ENCODE measurements at places on chromosomes 7 and 10.

DNA sequence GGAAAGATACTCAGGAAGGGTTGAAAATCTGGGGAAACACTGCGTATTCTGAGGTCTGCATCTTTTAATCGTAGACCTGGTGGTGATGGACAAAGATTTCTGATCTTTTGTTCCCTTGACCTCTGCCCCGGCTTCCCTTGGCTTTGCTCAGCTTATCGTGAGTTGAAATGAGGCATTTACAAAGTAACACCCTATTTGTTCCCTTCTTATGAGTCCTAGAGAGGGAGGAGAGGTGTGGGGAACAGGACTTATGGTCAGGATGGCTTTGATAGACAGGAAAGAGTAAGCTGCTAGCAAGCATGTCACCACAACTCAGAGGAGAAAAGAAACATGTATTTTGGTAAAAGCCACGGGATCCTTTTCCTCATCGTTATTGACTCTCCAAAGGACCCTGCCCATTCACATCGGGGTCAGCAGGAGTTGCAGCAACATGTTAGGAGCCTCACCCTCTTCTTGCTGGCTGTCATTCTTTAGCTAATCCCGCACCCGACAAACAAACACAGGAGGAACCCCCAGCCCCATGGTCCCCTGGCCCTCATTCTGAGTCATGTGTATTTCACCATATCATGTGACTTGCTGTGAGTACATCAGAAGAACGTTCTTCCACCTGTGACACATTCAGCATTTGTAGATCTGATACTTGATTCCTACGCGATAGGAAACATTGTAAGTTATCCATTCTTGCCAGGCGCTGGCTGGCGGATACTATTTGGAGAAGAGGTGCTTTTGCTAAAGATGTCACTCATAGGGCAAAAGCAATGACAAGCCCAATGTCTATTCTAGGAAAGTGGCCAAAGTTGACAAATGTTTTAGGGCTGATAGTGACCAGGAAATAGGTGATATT is 170.1 kb downstream of the RTKN2 start:
- DNase-seq: no peak

- peak; percentile 92 for DNase-seq
Observed at GRCh38 chr10:31603235-31604087, 284.4 kb downstream of the ZEB1 start.

DNA sequence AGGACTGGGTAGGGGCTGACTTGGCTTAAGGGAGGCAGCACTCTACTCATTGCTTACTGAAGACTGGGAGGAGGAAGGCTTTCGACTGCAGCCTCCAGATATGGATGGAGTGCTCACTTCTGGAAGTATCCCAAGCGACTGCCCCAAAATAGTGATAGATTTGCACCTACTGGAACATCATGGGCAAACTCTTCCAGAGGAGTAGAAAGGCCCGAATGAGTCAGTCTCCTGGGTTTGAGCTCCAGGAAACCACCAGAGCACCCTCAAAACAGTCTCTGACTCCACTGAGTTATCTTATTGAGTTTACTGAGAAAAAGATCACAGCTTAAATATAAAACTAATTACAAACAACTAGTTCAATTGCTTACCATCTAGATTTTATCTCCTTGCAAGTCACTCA is 37.2 kb upstream of the PDLIM1 start:
- no peak for DNase-seq

GRCh38 chr7:149701495-149702240 is 71.7 kb downstream of the ZNF467 start:
- no peak for DNase-seq

DNA sequence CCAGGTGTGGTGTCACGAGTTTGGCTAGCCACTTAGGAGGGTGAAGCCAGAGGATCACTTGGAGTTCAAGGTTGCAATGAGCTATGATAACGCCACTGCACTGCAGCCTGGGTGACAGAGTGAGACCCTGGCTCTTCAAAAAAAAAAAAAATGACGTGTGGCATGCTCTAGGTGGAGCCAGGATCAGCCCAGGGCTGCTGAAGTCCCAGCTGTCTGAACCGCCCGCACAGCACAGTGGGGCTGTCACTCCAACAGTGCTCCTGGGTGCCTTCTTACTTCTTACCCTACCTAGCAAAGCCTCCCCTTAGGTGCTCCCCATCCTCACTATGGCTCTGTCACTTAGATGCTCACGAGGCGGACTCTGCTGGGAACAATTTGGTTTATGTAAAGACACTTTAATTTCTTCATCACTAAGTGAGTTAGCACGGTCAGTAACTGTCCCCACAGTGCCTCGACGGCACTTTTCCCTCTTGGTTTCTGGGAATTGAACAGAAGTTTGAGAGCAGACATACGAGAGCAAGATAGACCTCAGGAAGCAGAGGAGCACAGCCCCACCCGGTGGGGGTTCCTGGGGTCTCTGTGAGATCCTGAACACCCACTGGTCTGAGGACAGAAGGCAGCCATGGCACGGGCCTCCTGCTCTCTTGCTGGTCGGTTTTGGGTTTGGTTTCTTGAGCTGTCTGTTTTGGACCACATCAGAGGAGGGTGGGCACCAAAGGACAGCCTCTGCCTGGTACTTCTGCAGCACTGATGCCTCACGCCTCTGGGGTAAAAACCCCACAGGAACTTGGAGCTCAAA is 66.2 kb upstream of the BTBD16 start:
- no peak for DNase-seq

- no peak for DNase-seq
Observed at GRCh38 chr7:15335390-15335789, 226.4 kb downstream of the AGMO start.

- no peak for DNase-seq
Observed at GRCh38 chr7:31137234-31137633, 85.1 kb downstream of the ADCYAP1R1 start.

- DNase-seq: no peak
Observed at GRCh38 chr7:66832531-66833351, 88.3 kb upstream of the TMEM248 start.

- no peak for DNase-seq
Observed at GRCh38 chr7:23247046-23247602, 549 bp downstream of the GPNMB start.

DNA sequence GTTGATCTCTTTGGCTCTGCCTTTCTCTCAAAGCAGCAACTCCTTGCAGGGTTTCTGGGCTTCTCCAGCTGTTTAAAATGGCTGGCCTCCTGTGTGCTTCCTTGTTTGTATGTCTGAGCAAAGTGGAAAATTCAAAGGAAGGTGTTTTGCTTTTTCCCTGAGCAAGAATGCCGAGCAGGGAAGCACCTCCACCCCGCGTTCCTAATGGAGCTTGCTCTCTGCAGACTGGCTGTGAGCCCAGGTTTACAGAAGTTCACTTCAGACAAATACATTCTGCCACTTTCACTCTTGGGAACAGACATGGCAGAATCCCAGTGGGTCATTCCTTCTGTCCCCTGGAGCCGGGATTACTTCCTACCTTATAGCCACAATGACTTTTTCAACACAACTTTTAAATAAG is 181.8 kb upstream of the AGK start:
- no peak for DNase-seq

- DNase-seq: no peak
Observed at GRCh38 chr7:85018498-85018897, 168.4 kb downstream of the SEMA3D start.

- DNase-seq: no peak
Observed at GRCh38 chr10:11227103-11227502, 209.4 kb downstream of the CELF2 start.

DNA sequence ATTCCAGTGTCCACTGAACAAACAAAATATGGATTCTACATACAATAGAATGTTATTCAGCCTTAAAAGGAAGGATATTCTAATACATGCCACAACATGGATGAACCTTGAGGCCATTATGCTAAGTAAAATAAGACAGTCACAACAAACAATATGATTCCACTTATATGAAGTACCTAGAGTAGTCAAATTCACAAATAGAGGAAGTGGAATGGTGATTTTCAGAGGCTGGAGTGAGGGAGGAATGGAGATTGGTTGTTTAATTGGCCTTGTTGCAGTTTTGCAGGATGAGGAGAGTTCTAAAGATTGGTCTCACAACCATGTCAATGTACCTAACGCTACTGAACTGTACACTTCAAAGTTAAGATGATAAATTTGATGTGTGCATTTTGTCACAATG is 119.6 kb downstream of the CHN2 start:
- DNase-seq: no peak

- DNase-seq: no peak
Observed at GRCh38 chr10:116730464-116731260, 11.7 kb downstream of the HSPA12A start.

DNA sequence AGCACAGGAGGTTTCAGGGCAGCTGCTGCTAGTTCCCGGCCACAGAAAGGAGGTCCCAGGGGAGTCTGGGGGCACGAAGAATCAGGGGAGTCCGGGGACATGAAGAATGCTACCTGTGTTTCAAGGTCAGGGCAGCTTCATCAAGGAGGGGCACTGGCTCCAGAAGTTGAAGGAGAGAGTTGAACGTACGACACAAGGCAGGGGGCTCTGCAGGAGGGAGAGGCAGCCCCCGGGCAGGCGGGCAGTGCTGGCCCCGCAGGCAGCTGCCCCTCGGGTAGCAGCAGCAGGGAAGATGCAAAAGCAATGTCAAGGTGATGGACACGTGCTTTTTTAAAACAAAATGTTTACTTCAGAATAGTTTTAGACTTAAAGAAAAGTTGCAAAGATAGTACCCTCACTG is 134.7 kb upstream of the RNF32 start:
- DNase-seq: no peak

- no peak for DNase-seq
Observed at GRCh38 chr10:48536916-48537890, 67.7 kb downstream of the ARHGAP22 start.

GRCh38 chr10:107546986-107547385 is 382.5 kb upstream of the SORCS1 start:
- no peak for DNase-seq

DNA sequence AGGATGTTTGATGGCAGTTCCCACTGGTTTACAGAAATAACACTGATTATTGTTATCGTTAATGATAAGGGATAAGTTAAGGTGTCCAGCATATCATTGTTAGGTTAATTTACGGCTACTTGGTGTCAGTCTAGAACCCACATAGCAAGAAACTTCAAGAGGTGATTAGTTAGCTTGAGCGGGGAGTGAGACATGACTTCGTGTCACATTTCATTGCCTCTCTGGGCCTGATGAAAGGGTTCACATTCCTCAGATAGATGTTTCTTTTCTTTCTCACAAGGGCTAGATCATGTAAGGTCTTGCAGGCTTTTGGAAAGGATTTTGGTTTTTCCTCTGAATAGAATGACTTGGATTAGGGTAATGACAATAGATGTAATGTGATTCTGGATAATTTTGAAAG is 26.7 kb downstream of the WAC start:
- DNase-seq: no peak

GRCh38 chr7:46360811-46361210 is 439.7 kb upstream of the IGFBP3 start:
- no peak for DNase-seq

GRCh38 chr10:70190581-70190980 is 20.3 kb upstream of the SAR1A start:
- DNase-seq: no peak

GRCh38 chr10:49049660-49050059 is 65.7 kb downstream of the VSTM4 start:
- no peak for DNase-seq

DNA sequence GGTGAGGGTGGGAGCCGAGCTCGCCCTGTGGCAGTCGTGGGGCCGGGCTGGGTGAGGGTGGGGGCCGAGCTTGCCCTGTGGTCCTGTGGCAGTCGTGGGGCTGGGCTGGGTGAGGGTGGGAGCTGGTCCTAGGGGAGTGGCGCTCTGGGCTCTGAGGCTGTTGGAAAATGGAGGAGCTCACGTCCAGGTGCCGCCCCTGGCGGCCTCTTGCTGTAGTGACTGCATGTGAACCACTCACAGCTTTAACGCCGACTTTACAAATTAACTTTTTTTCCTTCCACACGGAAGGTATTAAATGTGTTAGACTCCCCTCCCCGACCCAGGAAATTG is 312.6 kb downstream of the WDR37 start:
- peak; percentile 64 for DNase-seq

DNA sequence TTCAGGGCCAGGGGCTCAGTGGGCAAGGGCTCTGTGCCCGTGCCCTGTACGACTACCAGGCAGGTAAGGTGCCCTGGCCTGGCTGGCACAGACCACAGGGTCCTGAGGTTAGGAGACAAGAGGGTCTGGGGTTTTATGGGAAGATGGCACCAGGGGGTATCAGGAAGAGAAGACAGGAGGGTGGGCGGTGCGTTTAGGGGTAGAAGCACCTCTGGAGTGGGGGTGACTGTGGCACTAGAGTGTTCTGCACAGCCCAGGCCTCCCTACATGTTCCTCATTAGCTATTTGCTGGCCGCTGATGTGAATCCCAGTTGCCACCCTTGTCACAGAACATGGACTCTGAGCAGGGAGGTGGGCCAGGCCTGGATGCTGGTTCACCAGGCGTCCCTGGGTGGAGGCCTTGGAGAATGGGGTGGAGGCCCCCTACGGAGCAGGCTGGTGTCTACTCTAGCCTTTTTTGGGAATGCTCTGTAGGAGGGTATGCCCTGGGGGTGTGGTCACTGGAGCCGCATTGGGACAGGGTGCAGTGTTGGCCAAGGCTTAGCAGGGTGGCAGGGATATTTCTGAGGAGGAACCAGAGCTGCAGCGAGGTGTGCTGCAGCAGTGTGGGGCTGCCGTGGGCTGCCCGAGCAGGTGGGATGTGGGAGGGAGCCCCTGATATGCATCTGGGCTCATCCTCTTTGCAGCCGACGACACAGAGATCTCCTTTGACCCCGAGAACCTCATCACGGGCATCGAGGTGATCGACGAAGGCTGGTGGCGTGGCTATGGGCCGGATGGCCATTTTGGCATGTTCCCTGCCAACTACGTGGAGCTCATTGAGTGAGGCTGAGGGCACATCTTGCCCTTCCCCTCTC is 5.0 kb downstream of the PGAM2 start:
- DNase-seq: no peak

DNA sequence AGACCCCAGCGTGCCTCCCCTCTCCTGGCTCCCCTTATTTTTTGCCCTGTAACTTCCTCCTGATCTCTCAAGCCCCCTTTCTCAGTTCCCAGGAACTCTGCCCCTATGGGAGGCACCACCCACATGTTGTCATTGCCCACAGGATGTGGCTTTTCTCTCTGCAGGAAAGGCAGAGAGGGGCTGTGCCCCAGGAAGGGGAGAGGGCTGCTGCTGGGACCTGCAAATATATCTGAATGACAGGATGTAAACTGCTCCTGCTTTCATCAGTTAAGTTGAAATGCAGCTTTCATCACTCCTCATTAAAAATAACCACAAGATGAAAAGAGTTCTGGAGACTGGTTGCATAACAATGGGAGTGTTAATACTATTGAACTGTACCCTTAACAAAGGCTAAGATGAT is 103.3 kb downstream of the CLEC2L start:
- no peak for DNase-seq

- DNase-seq: no peak
Observed at GRCh38 chr7:148185041-148185440, 405.5 kb upstream of the C7orf33 start.

GRCh38 chr7:129461809-129462208 is 27.6 kb downstream of the STRIP2 start:
- no peak for DNase-seq

GRCh38 chr10:4176500-4177281 is 391.7 kb upstream of the KLF6 start:
- no peak for DNase-seq

- no peak for DNase-seq
Observed at GRCh38 chr10:79103585-79103984, 34.8 kb downstream of the ZMIZ1 start.

Data from endothelial cell (in vitro differentiated cells).